T follicular helper cell (primary cell): ENCODE measurements at places on chromosomes 7 and 10.

- DNase-seq = no peak
Measured at GRCh38 chr7:42263971-42264370, 27.0 kb upstream of the GLI3 start.

DNA sequence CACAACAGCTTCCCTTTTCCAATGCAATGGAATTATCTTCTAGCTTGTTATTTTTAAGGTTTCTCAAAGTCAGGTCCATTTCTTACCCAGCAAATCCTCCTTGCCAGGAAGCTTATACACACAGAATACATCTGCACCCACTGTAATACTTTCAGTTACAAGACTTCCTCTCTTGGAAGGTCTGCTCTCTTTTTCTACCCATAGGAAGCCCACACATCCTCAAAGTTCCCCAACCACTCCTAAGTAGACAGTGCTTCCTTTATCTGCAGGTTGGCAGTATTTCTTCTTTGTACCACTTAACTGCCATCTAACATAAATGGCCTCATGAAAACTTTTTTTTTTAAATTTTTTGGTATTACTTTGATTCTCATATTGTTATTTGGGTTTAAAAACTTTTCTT is 155.6 kb downstream of the TAX1BP1 start:
- no peak for DNase-seq

GRCh38 chr10:3354174-3354900 is 181.8 kb upstream of the PITRM1 start:
- no peak for DNase-seq

DNA sequence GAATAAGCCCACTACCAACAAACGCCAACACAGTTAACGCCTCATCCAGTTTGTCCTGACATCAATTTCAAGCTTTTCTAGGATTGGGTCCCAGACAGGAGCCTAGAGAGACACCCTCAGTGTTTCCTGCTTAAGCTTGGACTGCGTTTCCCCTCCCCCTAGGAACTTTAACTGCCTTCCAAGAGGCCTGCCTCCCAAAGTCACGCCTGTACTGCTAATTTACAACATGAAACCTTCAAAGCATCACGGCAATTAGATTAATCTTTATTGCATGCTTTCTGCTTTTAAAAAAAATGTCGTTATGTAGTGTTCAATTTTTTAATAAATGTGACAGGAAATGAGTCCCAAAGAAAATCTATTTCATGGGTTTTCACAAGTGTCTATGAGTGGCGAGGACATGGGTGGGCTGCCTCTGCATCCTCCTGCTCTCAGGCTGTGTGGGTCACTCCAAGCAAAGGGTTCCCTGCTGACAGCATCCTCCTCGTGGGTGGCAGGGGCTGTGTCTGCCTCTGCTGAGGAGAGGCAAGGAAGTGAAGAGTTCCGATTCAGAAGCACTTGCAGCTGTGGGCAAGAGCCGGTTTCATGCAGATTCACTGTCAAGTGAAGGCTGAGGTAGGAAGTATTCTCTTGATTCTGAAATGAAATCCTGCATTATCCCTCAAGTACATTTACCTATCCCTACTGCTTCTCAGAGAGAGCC is 193.0 kb upstream of the KMT2E start:
- no peak for DNase-seq

DNA sequence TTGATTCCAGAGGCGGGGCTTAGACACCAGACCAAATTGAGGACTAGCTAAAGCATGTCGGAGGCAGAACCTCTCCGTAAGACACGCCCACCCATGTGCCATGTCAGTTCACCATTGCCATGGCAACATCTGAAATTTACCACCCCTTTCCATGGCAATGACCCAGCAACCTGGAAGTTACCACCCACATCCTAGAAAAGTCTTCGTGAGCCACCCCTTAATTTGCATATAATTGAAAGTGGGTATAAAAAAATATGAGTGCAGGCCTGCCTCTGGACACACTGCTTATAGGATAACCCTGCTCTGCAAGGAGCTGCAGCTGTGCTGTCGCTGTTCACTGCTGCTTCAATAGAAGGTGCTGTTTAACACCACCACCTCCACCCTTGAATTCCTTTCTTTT is 28.0 kb downstream of the TMEM270 start:
- no peak for DNase-seq

DNA sequence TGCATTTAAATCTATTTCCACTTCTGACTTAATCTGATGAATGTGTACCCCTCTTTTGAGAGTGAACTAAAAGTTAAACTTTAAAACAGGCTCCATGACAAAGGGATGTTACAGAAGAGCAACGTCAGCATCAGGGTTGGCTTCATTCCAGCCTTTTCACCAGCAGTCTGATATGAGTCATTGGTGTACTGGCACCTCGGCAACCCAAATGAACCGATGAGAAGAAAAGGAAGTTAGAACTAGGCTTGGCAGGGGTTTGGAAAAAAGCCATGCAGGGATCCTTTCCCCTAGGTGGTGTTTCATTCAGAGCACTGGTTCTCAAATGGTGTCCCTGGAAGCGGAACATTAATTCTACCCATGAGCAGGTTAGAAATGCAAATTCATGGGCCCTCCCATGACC is 53.6 kb downstream of the SEC61G start:
- no peak for DNase-seq

GRCh38 chr10:127909716-127910463 is 3.0 kb downstream of the PTPRE start:
- no peak for DNase-seq
